ENCODE measurements at places on chromosomes 5 and 9.
A peak's percentile ranks its signal among the peaks of the same experiment; 100 is the strongest.

GRCh38 chr5:19125956-19126713 lies 861.9 kb downstream of the CDH18 start:
- no peak for DNase-seq

DNA sequence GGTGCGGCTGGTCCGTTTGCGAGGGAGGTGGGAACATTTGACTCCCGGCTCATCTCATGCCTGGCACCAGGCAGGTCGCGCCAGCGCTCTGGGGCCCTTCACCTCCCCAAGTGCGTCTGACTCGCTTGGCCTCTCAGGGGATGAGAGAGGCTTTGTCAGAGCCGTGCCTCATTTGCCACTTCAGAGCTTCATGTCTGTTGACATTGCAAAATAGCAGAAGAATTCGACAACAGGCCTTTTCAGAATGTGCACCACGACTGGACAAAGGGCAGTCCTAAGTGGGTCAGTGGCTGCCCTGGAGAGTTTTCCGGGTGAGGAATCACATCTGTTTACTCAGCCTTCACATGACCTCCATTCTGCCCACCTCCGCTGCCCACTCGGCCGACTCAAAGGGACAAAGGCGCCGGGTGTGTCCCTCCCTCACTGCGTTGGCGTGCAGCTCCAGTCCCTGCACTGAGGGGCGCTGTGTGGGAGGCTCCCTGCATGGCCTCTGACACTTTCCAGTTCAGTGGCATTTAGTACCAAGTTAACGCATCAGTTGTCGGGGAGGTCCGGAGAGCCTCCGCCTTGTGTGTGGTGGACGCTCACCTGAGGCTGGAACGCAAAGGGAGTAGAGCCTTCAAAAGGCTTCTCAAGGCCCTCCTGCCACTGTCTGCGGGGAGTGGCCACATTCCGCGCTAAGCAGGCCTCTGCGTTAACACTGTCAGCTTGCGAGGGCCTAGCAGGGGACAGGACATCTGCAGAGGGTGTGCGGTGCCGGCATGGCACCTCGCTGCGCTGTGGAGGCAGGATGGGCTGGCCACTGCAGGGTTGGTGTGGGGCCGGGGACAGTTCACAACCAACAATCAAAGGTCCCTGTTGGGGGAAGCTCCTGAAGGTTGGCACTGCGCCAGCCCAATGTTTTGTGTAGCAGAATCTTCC lies 171.5 kb downstream of the NXNL2 start:
- DNase-seq, result peak; percentile 13

DNA sequence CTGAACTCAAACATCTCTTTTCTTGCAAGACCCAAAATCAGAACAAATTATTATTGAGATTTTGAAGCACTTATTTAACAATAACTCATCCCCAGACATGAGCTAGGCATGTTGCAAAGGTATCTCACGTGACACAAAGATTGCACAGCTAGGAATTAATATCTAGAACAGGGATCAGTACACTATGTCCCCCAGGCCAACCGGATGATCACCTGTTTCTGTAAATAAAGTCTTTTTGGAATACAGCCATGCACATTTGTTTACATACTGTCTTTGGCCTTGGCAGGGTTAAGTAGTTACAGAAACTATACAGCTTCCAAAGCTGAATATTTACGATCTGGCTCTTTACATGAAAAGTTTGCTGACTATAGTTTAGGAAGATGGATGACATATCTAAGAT lies 287.7 kb downstream of the ACTL7B start:
- DNase-seq, result no peak

DNA sequence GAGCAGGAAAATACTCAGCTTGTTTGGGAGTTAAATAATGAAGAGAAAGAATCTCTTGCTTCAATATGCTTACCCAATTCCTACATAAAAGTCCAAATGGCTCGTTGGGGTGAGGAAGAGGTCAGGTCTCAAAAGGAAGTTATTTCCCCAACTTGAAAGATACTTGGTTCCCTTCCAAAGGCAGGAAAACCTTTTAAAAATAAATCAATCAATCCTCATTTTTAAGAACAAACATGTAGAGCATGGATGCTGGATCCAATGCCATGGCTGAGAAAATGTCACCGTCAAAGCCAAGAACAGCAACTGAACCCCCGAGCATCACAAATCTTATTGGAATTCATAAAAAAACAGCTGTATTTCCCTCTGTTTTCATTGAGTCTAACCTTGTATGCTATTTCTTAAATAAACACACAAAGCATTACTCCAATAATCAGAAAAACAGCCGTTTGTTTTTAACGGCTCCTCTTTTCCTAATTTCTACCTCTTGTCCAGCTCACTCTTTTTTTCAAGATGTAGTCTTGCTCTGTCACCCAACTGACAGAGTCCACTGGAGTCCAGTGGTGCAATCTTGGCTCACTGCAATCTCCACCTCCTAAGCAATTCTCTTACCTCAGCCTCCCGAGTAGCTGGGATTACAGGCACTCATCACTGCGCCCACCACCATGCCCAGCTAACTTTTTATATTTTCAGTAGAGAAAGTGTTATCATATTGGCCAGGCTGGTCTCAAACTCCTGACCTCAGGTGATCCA lies 140.7 kb downstream of the GNA14 start:
- no peak for DNase-seq

GRCh38 chr9:22211588-22212360 lies 202.7 kb upstream of the CDKN2B start:
- DNase-seq, result no peak

DNA sequence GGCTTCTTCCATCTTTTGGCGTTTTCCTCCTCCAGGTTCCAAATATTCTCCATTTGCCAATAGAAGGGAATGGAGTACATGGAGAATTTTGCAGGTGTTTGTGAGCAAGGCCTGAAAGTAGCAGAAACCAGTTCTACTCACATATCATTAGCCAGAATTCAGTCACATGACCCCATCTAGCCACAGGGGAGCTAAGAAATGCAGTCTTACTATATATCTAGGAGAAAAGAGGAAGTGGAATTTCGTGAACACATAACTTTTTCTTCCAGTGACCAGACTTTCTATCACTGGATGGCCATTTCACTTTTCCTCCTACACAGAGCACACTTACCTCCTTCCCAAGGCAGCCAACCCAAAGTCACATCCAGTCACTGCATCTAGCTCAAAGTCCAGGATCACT lies 55.1 kb downstream of the LOX start:
- DNase-seq, result no peak

GRCh38 chr5:158380661-158381060 lies 521.7 kb upstream of the CLINT1 start:
- DNase-seq, result no peak

- no peak for DNase-seq
These were observed 1.9 kb downstream of the MYOZ3 start for GRCh38 chr5:150662731-150663516.

GRCh38 chr5:107670087-107670931 lies 428 bp downstream of the EFNA5 start:
- DNase-seq, result peak; percentile 27

DNA sequence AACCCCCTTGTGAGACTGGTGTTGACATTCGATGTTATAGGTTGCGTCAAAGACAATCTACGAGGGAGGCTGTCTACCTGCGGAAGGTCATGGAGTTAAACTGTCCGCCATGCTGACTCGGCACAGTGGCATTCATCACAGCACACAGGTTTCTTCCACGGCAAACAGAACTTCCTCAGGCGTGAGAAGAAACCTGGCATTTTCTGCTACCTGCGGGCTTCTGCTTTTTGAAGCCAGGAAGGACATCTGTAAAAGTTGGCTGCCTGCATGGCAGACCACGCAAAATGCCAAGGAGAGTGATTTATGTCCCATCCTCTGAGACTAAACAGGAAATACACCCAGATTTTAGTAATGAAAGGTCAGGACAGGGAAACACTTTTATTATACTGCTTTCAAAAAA lies 809.8 kb upstream of the NUDT12 start:
- no peak for DNase-seq

- DNase-seq, result no peak
These were observed 36.4 kb upstream of the GAS1 start for GRCh38 chr9:86983620-86984259.

GRCh38 chr9:115531410-115532125 lies 413.6 kb upstream of the TNC start:
- no peak for DNase-seq

DNA sequence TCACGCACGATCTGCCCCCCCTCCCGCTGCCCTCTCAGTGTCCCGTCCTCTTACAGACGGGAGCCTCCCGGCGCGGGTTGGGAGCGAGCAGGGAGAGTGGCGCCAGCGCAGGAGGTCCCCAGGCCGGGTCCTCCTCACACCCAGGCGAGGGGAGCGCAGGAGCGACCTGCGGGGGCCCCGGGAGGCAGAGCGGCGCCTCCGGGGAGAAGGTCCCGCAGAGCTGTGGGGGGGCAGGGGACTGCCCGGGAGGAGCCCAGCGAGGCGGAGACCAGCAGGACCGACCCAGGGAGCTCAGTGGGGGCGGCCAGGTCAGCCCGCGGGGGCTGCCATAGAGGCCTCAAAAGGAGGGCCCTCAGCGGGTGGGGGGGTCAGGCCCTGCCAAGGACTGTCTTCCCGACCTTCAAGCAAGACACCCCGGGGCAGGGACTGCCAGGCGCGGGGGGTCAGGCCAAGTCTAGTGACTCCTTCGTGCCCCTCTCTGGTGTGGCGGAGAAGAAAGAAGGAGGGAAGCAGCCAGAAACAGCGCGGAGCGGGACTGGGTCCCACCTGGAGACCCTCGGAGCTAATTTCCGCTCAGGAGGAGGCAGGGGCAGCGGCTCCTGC lies 123.3 kb upstream of the ERCC6L2 start:
- DNase-seq, result no peak

DNA sequence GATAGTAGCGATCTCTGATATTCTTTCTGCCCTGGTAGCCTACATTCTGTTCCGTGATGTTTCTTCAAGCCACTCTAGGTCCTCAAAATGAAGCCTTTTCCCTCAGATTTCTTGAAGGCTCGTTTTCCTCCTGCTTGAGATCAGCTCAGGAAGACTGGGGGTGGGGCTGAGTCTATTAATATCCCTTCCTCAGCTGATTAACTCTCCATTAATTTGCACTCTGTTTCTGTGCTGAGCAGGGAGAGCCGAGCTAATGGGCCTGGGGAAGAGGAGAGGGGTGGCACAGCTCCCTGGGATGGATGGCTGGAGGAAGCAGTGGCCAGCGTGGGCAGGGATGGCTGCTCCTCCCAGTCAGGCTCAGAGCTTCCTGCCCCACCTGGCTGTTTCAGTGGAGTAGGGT lies 93.3 kb downstream of the PPARGC1B start:
- no peak for DNase-seq

GRCh38 chr5:151123897-151124751 lies 33.5 kb downstream of the ANXA6 start:
- DNase-seq, result no peak

DNA sequence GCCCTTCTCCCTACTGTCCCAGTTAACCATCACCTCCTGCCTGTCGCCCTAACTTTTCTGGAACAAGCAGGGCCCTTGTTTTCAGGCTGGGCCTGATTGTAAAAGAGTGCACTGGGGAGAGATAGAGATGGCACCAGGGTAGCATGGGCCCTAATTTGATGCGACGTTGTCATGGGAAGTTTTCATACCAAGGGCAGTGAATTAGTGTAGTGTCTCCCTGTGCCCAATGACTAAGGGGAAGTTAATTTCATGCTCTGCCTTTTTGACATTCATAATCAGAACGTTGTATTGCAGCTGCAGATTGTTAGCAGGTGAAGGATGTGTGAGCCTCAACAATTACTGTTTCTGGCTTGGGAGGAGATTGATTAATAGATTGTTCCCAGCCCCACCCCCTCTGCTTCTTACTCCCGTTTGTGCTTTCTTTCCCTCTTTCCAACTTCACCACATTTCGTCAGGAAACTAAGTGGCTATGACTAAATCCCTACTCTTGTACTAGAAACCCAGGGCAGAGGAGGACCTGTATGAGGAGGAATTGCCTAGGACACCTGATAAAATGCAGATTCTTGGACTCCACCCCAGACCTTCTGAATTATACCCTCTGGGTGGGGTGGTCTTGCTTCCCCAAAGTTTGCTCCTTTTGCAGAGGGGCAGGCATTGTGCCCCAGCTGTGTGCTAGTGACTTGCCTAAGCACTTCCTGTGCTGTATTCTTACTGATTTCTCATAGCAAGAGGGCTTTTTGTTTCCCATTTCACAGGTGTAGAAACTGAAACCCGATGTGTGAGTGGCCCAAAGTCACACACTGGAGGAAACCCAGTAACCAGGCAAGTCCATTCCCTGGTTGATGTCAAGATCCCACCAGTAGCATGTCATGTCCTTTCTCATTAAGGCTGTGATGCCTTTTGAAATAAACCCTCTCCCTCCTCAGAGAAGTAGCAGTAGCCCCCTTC lies 56.3 kb downstream of the DAB2IP start:
- no peak for DNase-seq

All from NCI-H774 (cell line).